ENCODE measurements at places on chromosomes 3 and 15.
A peak's percentile ranks its signal among the peaks of the same experiment; 100 is the strongest.

DNA sequence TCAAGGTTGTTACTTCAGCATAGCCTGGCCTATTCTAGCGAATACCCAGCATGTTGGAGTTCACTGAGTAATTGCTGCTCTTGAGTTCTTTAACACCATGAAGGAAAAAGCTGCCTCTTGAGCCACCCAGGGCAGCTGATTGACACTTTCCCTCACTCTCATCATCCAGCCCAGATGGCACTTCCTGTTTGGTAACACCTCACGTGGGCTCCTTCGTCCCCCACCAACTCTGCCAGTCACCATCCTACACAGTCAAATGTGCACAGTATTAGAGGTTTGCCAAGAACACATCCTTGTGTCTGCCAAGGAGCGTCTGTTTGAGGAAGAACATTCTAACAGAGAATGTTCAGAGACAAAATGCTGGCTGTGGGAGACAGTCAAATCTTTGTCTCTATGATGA is 266.3 kb downstream of the RPLP1 start:
- DNase-seq, result peak; percentile 84

DNA sequence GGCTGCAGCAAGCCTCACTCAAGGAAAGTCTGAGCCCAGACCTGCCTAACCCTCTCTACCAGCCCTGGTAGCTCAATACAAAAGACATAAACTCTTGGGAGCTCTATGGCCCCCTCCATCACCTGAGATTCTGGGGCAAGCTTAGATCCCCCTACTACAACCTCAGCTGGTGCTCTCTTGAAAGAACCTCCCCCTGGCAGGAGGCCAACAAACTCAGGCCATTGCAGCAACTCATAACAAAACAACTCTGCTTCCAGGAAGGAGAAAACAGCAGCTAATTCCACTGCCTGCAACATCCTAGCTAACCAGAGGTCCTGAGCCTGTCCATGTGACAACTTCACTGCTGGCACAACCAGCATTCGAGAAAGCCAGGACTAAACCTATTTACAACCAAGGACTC is 169.2 kb downstream of the ROBO1 start:
- no peak for DNase-seq

GRCh38 chr15:100032358-100033085 is 299.3 kb upstream of the LYSMD4 start:
- no peak for DNase-seq

- DNase-seq, result no peak
Observed at GRCh38 chr3:116033516-116033915, 410.2 kb downstream of the GAP43 start.

- no peak for DNase-seq
Observed at GRCh38 chr15:31473385-31474058, 146.9 kb downstream of the KLF13 start.

DNA sequence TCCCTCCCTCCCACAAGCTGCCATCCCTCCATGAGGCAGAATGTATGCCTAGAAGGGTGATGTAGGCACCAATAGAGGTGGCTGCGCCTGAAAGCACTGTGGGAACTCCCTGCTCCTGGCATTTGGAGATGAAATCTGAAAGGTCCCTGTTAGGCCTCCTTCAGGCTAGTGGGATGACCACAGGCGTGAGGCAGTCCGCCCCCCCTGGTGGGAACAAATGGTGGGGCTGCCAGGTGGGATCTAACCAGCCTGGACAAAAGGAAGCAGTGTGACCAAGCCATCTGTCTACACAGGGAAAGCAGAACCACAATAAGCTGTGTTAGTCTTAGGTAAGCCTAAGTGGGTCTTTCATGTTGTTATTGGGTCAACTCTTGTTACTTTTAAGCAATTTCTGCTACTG is 25.3 kb downstream of the IL5RA start:
- DNase-seq, result peak; percentile 23

DNA sequence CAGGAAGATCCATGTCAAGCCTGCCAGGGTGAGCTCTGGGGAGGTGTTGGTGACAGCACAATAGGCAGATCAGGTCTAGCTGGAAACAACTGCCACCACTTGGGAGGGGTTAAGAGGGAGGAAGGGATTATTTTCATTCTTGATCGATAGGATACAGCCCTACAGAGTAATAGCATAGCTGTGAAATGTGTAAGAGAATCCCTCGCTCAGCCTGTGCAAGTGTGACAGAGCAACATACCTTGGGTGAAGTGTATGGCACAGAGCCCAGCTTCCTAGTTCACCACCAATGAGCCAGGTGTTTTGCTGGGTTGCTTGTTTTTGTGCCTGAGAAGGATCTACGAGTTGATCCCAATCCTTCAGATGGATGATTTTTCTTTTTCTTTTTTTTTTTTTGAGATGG is 9.2 kb upstream of the DCUN1D1 start:
- DNase-seq, result no peak

DNA sequence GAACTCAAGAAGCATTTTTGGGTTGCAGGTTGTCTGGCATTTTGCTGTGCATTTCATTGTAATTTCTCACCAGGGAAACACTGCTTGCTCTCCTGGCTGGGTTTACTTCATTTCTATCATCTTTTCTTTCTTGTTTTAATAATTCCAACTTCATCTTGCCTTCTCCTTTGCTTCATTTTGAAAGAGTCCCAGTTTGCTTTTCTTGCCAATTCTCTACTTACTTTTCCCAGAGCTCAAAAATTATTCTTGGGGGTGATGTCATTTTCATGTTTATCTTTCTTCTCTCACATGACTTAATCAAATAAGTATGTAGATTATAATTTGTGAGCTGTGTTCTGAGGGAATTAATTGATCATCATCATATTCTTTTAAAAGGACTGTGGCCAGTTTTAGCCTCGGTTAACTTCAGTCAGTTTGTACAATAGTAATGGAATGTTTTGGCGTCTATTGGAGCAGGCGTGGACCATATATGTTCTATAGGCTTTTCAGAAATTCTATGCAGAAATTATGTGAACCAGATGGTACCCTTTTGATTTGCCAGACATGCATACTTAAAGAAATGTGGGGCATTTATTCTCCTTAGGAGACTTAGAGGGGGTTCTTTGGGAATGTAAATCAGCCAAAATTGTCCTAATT is 30.1 kb downstream of the SH3GL3 start:
- no peak for DNase-seq

DNA sequence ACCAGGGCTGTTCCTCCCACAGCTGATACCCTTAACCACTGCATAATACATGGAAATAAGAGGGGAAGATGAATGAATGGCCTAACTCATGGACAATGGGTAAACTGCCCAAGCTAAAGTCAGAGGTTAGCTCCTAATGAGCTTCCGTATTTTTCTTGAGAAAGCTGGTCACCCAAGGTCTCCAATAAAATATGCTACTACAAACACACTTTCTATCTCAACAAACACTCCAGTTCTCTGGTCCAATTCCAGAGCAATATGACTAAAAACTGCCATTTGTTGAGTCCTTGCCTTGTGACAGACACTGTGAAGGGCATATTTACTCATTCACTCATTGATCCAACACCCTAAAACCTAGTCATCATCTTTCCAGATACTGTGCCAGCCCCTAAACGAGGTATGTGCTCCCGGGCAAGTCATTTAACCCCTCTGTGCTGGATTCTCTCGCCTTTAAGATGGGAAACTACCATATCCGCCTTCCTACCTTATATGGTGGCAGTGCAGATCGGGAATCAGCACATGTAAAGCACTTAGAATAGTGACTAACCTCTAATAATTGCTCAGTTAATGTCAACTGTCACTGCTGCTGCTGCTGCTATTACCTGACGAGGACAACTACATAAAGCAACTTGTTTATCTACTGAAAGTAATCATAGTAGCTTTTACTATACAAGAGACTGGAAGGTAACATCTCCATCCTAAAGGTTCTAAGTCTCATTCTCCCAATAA is 89.1 kb downstream of the XXYLT1 start:
- DNase-seq, result no peak

DNA sequence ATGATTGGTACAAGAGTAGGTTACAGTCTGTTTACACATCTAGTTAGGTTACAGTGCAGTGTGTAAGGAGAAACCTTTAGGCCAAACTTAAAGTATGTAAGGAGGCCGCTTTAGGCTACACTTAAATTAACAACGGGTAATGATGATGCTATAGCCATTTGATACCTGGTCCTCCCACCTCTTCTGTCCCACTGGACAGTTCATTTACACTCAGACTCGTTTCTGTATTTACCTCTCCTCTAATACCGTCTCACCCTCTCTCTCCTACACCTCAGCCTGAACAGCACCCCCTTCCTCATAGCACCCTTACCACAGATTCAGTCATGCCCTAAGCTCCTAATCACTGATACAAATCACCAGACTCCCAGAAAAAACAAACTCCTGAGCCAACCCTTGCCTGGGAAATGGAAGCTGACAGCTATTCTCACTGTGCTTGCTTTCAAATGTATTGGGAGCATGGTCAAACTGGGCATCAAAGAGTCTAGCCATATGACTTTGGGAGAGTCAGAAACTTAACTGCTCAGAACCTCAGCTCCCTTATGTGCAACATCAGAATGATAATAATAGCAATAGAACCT is 241.3 kb upstream of the SETMAR start:
- DNase-seq, result no peak

GRCh38 chr3:39124876-39125840 is 17.7 kb downstream of the TTC21A start:
- DNase-seq, result no peak

- DNase-seq, result peak; percentile 21
Observed at GRCh38 chr15:76057332-76058000, 2.3 kb upstream of the TMEM266 start.

DNA sequence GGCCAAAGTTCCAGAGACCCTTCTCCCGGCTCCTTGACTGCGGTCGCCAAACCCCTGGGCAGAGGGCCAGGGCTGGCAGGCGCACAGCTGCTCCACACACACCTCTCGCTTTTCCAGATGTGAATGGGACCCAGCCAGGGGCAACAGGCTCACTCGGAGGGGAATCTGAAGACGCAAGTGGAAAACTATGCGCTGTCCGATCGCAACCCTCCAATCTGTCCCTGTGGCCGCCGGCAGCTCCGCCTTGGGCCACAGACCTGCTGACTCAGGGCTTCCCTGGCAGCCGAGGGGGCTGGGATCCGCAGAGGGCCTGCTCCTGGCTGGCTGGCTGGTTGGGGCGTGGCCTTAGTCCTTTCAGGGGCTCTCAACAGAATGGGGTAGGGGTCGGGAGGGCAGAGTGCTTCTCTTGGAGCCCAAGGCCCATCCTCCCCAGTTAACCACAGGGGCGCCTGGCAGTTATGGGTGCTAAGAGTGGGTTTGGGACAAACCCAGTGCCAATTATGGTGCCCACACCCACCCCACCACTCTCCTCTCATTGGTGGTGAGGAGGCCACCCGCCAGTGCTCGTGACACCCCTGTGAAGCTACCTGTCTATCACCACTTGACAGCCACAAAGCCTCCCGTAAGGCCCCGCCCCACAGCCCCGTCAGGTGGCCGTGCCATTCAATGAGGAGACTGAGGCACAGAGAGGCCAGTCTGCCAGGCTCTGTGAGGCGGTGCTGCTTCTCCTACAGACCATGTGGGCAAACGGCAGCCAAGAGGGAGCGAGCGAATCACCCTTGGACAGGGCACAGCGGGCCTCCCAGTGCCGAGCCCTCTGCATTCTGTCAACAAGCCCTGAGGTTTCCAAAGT is 53.8 kb downstream of the IQSEC1 start:
- DNase-seq, result no peak

GRCh38 chr15:40693904-40694687 is 878 bp upstream of the RAD51 start:
- no peak for DNase-seq

DNA sequence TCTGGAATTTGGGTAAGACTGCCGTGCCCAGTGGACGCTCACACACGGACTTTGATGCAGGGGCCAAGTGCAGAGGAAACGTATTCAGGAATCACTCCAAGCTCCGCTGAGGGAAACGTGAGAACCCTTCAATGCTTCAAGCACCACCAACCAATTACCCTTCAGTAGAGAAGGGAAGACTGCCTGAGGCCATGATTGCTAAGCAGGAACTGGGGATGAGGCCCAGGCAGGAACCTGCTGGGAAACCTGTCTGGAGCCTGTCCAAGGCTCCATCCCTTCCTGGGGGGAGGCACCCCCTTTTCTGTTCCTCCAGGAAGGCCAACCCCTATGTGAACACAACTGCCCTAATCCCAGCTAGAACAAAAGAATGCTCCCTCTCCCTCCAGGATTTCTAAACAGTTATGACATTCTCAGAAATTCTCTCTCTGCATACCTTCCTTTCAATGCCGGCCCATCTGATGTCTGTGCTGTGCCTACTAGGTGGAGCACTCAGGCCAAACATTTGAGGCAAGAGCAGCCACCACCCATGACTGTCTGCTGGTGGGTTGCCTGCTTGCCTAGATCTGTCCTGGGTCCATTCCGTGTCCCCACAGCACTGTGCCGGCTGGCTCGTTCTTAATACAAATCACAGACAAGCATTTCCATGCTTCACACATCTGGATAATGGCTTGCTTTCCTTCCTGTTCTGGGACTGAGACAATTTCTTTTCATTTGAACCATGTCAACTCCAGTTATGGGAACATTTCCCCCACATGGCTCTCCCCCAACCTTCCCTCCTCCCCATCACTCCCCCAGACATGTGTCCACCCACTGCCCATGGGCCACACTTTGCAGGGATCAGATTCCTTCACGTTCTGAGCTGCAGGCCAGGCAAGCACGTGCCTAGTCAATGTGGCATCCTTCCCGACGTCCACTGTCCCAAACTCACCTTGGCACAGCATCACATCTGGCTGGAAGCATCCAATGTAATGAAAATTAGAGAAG is 149.4 kb downstream of the ADAMTS17 start:
- no peak for DNase-seq

GRCh38 chr15:89690276-89691218 is at the start of the genes PEX11A and WDR93:
PEX11A (minus strand) TSS chr15:89690754; CDS start chr15:89690632, 122 bp downstream.
WDR93 (plus strand) TSS chr15:89690811; CDS start chr15:89701747, 10,936 bp downstream.
- peak; percentile 67 for DNase-seq

- no peak for DNase-seq
Observed at GRCh38 chr3:171159822-171160157, 133.3 kb upstream of the SLC2A2 start.

DNA sequence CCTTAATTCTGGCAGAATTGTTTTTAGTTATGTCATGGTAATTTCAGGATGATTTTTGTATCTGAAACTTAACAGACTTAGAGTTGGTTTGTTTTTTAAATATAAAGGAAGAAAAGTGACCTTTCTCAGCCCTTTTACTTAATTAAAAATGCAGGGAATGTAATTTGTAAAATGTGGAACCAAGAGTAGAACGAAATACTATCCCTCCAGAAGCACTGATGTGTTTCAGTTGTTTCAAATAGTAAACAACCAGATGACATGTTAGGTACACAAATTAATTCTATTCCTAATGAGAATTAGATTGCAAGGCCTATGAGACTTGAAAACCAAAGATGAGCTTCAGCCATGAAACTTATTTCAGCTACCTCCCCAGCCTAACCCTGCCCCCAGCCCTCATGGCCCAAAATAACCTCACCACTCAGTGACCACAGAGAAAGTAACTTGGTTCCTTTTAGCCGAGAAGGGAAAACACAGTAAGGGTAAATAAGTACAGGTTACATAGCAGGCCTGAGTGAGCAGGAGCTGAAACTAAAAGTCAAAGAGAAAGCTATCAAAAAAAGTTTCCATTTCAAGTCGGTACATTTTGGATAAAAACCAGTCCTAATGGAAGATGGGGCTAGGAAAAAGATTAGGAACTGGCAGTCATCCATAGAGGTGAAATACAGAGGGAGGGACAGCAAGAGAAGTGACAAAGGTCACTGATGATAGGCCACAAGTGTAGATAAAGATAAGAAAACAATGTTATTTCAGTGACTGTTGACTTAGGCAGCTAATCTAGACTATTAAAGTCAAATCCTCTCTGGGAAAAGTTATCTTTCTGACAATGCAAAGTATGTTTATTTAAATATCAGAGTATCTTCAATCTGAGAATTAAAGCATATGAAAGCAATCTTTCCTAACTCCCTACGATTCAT is 23.2 kb downstream of the SENP8 start:
- no peak for DNase-seq

GRCh38 chr3:37214076-37214475 is 39.7 kb upstream of the LRRFIP2 start:
- no peak for DNase-seq

GRCh38 chr3:186754871-186755270 is 28.5 kb upstream of the EIF4A2 start:
- DNase-seq, result no peak
